Activated naive CD8-positive, alpha-beta T cell treated with anti-CD3 and anti-CD28 coated beads for 36 hours (primary cell): ENCODE measurements at places on chromosomes 12 and 14.

DNA sequence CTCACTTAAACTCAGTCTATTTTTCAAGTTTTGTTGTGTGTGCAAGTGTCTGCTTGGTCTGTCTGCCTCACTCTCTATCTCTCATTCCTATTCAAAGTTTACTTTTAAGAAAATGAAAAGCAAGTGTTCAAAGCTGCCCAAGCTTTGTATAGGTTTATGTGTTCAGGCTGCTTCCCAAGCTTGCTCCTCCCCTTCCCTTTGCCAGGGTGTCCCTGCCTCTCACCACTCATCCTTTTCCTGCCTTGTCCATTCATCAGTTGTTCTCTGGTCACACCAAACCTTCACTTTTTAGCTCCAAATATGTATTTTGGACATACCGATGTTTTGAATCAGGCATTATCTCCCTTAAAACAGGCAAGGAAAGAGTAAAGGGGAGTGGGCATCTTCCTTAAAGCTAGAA is 41.3 kb downstream of the STK38L start:
- peaks cover 8% of the 10 kb centered on the region for H3K36me3 ChIP-seq
- H3K27me3 ChIP-seq, result no peaks in the 10 kb centered on the region
- no peak overlapping the region for H3K27ac ChIP-seq
- H3K4me1 ChIP-seq, result peaks cover 26% of the 10 kb centered on the region
- no peak for DNase-seq
- no peak overlapping the region for H3K4me3 ChIP-seq

DNA sequence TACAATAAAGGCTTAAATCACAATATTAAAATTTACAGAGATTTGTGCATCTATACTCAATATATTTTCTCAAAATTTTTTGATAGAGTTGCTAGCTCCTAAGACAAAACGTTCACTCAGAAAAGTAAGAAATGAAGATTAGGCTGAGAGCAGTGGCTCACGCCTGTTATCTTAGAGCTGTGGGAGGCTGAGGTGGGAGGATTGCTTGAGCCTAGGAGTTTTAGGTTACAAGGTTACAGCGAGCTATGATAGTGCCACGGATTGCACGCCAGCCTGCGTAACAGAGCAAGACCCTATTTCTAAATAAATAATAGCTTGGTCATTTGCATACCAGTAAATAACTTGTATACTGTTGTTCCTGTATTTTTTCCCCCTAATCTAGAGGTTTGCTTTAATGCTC is 35.0 kb upstream of the CFL2 start:
- H3K27ac ChIP-seq, result no peak overlapping the region
- H3K36me3 ChIP-seq, result peaks cover 10% of the 10 kb centered on the region
- H3K27me3 ChIP-seq, result no peaks in the 10 kb centered on the region

GRCh38 chr12:53051058-53051880 is 1.4 kb downstream of the TNS2 start:
- peaks cover 2% of the 10 kb centered on the region for H3K27me3 ChIP-seq
- no peak overlapping the region for H3K27ac ChIP-seq
- no peak overlapping the region for H3K4me3 ChIP-seq
- no peak for DNase-seq

- H3K36me3 ChIP-seq, result no peaks in the 10 kb centered on the region
- H3K4me3 ChIP-seq, result no peak overlapping the region
- no peaks in the 10 kb centered on the region for H3K27me3 ChIP-seq
Measured at GRCh38 chr12:2387103-2387834, 334.5 kb downstream of the CACNA1C start.

GRCh38 chr12:9647825-9648700 is 21.4 kb upstream of the CLEC2D start:
- peaks cover 7% of the 10 kb centered on the region for H3K27me3 ChIP-seq
- H3K27ac ChIP-seq, result peak overlapping the region; percentile 96
- DNase-seq, result peak; percentile 96
- peak overlapping the region; percentile 88 for H3K4me3 ChIP-seq

DNA sequence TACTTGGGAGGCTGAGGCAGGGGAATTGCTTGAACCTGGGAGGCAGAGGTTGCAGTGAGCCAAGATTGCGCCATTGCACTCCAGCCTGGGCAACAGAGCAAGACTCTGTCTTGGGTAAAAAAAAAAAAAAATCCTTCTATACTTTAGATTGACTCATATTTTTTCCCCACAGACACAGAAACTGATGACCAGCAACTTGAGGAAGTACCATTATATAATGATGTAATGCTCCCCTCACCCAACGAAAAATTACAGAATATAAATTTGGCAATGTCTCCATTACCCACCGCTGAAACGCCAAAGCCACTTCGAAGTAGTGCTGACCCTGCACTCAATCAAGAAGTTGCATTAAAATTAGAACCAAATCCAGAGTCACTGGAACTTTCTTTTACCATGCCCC is 24.3 kb upstream of the SNAPC1 start:
- H3K4me1 ChIP-seq, result peaks cover 12% of the 10 kb centered on the region
- H3K27ac ChIP-seq, result peak overlapping the region; percentile 44
- no peak overlapping the region for H3K4me3 ChIP-seq
- DNase-seq, result no peak

GRCh38 chr12:86724716-86725115 is 468.5 kb upstream of the MGAT4C start:
- H3K4me3 ChIP-seq, result no peak overlapping the region
- no peak overlapping the region for H3K27ac ChIP-seq
- no peak for DNase-seq
- no peaks in the 10 kb centered on the region for H3K4me1 ChIP-seq
- H3K27me3 ChIP-seq, result no peaks in the 10 kb centered on the region
- H3K36me3 ChIP-seq, result no peaks in the 10 kb centered on the region

DNA sequence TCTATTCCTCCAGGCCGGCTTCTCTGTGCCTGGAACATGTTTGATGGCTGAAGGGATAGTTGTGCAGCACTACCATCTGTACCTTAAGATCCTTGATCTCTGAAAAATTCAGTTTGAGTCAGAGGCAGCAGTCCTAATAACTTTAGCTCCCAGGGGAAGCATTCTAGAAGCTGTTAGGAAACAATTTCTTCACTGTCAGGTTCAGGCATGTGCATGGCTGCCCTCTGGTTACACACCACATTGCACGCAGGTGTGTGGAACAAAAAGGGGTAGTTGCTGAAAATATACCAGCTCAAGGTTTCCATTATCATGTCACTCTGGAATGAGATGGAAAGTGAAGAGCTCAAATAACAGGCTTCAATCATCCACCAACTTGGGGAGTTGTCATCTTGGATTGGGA is 80.1 kb downstream of the CHST11 start:
- DNase-seq, result no peak
- no peaks in the 10 kb centered on the region for H3K27me3 ChIP-seq
- peaks cover 13% of the 10 kb centered on the region for H3K36me3 ChIP-seq
- peaks cover 33% of the 10 kb centered on the region for H3K4me1 ChIP-seq
- H3K4me3 ChIP-seq, result no peak overlapping the region

DNA sequence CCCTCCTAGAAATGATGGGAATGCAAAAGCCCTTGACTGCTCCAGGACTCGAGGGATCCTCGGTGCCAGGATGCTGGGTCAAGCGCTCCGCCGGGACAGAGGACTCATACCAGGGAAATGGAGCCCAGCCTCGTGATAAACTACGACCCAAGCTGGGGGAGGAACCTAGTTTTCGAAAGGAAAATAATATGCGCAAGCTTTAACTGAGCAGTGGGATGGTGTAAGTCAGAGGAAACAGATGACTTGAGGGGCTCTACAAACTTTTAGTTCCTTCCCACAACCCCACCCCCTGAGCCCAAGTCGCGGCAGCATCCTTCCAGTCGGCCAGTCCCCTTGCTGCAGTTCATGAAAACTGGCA is 654 bp upstream of the SUPT16H start:
- peaks cover 33% of the 10 kb centered on the region for H3K4me1 ChIP-seq
- peaks cover 36% of the 10 kb centered on the region for H3K36me3 ChIP-seq
- DNase-seq, result no peak

GRCh38 chr14:99681101-99681831 is 2.8 kb upstream of the CYP46A1 start:
- H3K4me1 ChIP-seq, result peaks cover 7% of the 10 kb centered on the region
- peaks cover 7% of the 10 kb centered on the region for H3K27me3 ChIP-seq
- H3K36me3 ChIP-seq, result no peaks in the 10 kb centered on the region
- H3K27ac ChIP-seq, result no peak overlapping the region

GRCh38 chr12:9685915-9686314 is 16.4 kb downstream of the CLEC2D start:
- peaks cover 69% of the 10 kb centered on the region for H3K4me1 ChIP-seq
- H3K27me3 ChIP-seq, result no peaks in the 10 kb centered on the region
- DNase-seq, result no peak
- peaks cover 94% of the 10 kb centered on the region for H3K36me3 ChIP-seq
- peak overlapping the region; percentile 83 for H3K27ac ChIP-seq
- H3K4me3 ChIP-seq, result peak overlapping the region; percentile 40

DNA sequence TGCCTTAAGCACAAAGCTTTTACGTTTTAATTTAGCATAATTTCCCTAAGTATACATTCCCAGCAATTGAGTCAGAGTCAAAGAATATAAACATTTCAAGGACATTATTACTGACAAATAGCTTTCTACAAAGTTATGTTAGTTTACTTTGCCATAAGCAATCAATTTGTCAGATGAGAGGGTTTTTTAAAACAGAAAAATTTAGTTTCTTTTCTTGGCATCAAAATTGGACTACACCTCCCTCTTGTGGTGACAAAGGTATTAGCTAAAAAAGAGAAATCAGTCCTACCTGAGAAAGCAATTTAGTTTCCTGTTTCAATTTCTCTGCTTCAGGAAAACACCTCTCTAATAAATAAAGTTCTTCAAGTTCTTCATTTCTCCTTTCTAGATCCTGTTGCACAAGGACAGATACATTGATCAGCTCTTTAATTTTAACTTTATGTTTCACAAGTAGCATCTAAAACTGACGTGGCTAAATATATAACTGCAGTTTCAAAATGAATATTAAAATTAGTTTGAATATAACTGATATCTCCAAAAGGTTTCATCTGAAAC is 39.9 kb downstream of the DNAI7 start:
- H3K27me3 ChIP-seq, result no peaks in the 10 kb centered on the region
- no peak overlapping the region for H3K27ac ChIP-seq
- H3K4me3 ChIP-seq, result no peak overlapping the region
- peaks cover 8% of the 10 kb centered on the region for H3K4me1 ChIP-seq

DNA sequence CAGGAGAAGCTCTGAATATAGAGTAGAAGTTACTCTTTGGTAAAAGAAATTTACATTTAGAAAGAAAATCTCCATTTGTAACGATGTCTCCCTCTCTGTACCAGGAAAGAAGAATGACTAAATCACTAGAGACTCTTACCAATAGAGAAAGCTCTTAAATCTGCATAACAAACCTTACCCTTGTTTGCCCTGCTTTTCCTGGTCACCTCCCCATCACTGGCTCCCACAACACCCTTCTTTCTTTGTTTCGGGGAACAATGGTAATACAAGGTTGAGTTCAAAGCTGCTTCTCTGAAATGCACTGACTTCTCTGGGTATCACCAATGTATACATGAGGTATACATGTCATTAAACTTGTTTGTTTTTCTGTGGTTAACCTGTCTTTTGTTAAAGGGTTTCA is 351.1 kb upstream of the FLRT2 start:
- H3K4me3 ChIP-seq, result no peak overlapping the region
- DNase-seq, result no peak
- H3K4me1 ChIP-seq, result no peaks in the 10 kb centered on the region
- no peaks in the 10 kb centered on the region for H3K36me3 ChIP-seq
- no peak overlapping the region for H3K27ac ChIP-seq

DNA sequence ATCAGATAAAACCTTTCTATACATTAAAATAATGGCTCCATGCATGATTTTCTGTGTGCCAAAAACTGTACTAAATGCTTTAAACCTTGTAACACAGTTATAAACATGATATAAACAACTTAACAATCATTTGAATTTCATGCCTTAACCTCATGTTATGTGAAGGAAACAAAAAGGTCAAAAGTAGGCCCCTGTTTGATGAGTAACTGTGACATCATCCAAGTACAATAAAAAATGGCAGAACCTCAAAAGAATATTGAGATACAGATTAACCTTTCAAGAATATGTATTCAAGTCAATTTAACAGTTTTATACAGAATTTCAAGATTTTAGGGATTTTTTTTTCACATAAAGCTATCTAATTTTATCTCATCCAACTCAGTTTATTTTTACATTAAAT is 310.7 kb upstream of the DCN start:
- no peak for DNase-seq
- H3K36me3 ChIP-seq, result no peaks in the 10 kb centered on the region
- peaks cover 6% of the 10 kb centered on the region for H3K4me1 ChIP-seq
- no peak overlapping the region for H3K4me3 ChIP-seq
- peaks cover 3% of the 10 kb centered on the region for H3K27me3 ChIP-seq
- H3K27ac ChIP-seq, result no peak overlapping the region

DNA sequence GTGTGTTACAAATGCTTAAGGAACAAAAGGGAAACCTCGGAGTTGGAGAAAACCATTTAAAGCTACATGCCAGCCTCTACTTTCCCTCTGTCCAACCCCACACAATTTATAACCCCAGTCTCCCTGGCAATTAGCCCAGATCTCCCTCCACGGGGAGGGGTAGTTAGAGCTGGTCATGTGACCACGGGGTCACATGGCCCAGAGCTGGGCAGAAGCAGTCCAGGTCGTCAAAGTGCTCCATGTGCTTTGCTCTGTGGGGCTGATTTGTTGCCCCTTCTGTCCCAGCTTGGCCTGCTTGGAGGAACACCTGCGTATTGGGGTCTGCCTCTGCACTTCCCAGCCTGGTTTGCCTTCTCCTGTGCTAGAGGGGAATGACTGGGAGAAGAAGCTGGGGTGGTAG is 219.1 kb downstream of the RBM19 start:
- no peak overlapping the region for H3K4me3 ChIP-seq
- DNase-seq, result no peak
- no peak overlapping the region for H3K27ac ChIP-seq
- no peaks in the 10 kb centered on the region for H3K36me3 ChIP-seq
- peaks cover 4% of the 10 kb centered on the region for H3K27me3 ChIP-seq

GRCh38 chr12:98744680-98745079 is 99.6 kb downstream of the APAF1 start:
- peaks cover 2% of the 10 kb centered on the region for H3K36me3 ChIP-seq
- peaks cover 12% of the 10 kb centered on the region for H3K4me1 ChIP-seq
- no peak overlapping the region for H3K4me3 ChIP-seq
- H3K27ac ChIP-seq, result no peak overlapping the region
- no peak for DNase-seq

- peaks cover 3% of the 10 kb centered on the region for H3K36me3 ChIP-seq
- peak; percentile 52 for DNase-seq
- peaks cover 46% of the 10 kb centered on the region for H3K4me1 ChIP-seq
- H3K4me3 ChIP-seq, result peak overlapping the region; percentile 8
Measured at GRCh38 chr12:89949457-89950195, 241.0 kb upstream of the ATP2B1 start.

DNA sequence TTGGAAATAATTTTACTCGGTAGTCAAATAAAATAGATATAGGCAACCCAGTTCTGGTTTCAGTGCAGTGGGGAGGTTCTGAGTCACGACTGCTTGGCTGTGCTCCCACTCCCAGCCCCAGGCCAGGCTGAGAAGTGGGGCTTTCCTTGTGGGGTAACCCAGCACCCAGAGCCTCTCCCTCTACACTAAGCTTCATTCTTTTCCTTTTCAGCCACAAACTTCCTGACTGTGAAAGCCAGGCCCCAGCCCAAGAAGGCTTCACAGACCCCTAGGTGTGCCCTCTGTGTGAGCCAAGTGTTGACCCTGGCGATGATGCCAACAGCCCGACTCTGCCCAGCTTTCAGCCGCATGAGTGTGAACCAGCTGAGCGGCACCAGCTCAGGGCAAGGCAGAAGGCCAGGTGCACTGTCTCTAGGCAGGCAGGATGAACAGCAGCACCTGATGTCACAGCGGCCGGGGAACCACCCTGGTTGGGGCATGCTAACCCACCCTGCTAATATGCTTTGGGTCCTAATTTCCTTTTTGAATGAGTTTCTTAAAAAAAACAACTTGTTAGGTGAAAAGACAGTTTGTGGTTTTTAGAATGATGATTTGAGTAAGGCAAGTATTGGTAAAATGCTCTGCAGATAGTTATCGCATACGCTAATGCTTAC is 42.2 kb upstream of the ATP23 start:
- no peaks in the 10 kb centered on the region for H3K27me3 ChIP-seq
- H3K27ac ChIP-seq, result peak overlapping the region; percentile 100
- H3K4me3 ChIP-seq, result peak overlapping the region; percentile 81
- peaks cover 51% of the 10 kb centered on the region for H3K4me1 ChIP-seq
